ENCODE measurements at places on chromosomes 1 and 21. TPM values are rescaled to one million over a fixed set of nuclear protein-coding genes. Genes with fewer than 3 reads are reported as not detected.
A peak's percentile ranks its signal among the peaks of the same experiment; 100 is the strongest.

- DNase-seq: no peak
These were observed 7.1 kb upstream of the SDC3 start for GRCh38 chr1:30915491-30916230.

Gene SAMD11
- total RNA-seq: 0.14 TPM

Gene SMCP
- total RNA-seq: not detected

DNA sequence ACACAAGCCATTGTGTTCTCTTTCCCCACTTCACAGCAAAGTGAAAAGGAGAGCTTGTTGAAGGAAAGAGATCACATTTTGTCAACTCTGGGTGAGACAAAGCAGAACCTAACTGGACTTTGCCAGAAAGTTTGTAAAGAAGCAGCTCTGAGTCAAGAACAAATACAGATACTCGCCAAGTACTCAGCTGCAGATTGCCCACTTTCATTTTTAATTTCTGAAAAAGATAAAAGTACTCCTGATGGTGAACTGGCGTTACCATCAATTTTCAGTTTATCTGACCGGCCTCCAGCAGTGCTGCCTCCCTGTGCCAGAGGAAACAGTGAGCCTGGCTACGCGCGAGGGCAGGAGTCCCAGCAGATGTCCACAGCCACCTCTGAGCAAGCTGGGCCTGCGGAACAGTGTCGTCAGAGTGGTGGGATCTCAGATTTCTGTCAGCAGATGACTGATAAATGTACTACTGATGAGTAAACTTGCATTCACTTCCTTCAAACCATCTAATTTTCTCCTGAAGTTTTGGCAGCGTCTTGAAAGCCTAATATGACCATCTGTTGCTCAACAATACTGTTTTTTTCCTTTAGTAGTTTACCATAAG is 43.7 kb downstream of the BACH1 start:
- DNase-seq: no peak

GRCh38 chr1:154880671-154881070 is 10.6 kb upstream of the KCNN3 start:
- DNase-seq: no peak

GRCh38 chr1:48697066-48697707 is 79.5 kb downstream of the BEND5 start:
- DNase-seq: peak; percentile 80

Gene CAMK2N1
- 0.82 TPM for total RNA-seq

DNA sequence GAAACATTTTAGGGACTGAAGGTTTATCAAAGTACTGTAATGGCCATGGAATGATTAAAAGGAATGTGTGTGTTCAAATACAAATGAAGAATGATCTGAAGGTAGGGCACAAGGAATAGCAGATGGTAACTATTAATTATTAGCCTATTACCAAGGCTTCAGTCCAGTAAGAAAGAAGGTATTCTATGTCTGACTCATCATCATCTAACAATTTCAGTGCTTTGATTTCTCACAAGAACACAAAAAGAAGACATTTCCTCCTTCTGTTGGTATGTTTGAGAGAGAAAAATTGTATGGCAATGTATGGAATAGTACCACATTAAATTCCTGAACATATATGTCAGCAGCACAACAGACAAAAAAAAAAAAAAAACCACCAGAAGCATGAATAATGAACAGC is 57.5 kb downstream of the TYW3 start:
- DNase-seq: no peak

DNA sequence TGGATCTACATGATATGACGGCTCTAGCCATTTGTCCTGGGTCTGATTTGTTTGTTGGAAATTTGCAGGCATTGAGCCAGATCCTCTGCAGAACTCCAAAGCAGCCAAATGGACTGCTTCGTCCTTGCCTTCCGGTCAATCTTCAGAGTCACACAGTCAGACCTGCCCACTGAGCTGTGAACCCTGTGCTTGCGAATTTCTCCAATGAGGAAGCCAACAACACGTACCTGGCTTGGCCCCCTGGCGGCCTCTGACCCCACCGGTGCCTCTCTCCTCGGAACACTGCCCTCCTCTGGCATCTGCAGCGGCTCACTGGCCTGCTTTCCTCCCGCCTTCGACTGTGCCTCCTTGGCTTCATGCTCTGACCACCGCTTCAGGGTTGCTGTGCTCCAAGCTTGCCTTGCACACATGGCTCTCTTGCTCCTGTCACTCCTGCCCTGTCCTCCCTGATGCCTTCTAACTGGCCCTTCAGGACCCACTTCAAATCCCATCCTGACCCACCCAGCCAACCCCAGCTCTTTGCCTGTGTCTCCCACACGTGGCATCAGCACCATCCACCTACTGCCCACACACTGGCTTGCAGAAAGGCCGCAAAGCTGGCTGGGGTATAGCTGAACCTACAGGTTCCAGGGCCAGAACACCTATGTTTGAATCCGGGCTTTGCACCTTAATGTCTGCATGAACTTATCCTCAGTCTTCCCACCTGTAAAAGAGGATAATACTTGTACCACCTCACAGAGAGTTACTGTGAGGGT is 128.2 kb downstream of the KCNN3 start:
- peak; percentile 90 for DNase-seq

DNA sequence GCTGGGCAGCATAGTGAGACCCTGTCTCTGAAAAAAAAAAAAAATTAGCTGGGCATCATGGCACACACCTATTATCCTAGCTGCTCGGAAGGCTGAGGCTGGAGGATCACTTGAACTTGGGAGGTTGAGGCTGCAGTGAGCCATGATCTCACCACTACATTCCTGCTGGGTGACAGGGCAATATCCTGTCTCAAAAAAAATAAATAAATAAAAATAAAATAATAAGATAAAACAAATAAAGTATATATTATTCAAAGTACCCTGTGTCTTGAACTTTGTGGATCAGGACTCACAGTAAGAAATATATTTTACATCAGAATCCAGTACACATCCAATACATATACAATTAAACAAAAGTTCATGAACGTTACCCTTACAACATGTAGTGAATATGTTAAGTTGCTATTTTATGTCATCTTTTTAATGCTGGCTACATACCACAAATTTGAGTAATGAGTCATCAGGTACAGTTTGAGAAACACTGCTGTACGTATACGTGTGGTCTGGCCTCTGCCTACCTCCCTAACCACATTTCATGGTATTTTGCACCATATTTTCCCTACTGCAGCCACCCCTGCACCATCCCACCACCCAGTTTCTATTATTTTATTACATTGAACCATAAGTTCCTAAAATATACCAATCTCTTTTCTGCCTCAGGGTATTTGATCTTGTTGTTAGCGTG is 4.4 kb downstream of the NME7 start:
- DNase-seq: no peak

Gene SPRR2A
- not detected for total RNA-seq

Measured in GM23338 (cell line).